ENCODE measurements at places on chromosomes 7 and 10. TPM values are rescaled to one million over a fixed set of nuclear protein-coding genes. Genes with fewer than 3 reads are reported as not detected.

Gene DUSP5
- 42.1 TPM for total RNA-seq

Gene UPK3B
- total RNA-seq = not detected

Gene FAM180A
- total RNA-seq = 1.4 TPM

Gene ACHE
- total RNA-seq = not detected

Gene ADAM22
- total RNA-seq = 0.18 TPM

DNA sequence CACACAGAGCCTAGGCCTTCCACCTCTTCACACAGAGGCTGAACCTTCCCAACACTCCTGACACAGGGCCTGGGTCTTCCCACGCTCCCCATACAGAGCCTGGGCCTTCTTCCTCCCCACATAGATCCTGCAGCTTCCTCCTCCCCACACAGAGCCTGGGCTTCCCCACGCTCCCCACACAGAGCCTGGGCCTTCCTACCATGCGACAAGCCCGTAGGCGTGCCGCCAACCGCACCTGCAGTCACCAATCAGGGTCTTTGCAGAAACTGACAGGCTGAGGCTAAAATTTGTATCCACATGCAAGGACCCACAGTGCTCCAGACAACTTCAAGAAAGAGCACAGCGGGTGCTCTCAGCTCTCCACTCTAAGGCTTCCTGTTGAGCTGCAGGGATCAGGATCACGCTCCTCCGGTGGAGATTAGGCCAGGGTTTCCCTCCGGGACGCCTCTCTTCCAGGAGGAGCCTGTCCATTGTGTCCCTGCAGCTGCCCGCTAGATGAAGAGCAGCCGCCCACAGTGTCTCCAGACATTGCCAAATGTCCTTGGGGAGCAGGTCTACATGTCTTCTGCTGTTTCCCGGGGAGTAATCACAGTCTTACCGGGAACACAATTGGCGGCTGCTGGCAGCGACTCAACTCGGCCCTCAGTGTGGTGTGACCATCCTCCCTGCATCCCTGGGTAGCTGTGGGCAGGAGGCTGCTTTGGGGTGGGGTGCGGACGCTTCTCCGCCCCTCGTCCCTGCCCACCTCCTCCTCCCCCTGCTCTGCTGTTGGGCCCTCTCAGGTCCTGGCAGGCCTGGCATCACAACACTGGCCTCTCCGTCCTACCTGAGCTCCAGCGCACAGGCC, 9.7 kb downstream of the CFAP46 start:
- no peaks in the 10 kb centered on the region for H3K4me1 ChIP-seq
- H3K36me3 ChIP-seq = no peaks in the 10 kb centered on the region
- no peak overlapping the region for H3K4me3 ChIP-seq
- peaks cover 3% of the 10 kb centered on the region for H3K27me3 ChIP-seq
- no peak for DNase-seq

GRCh38 chr7:38541440-38541839, 89.7 kb downstream of the AMPH start:
- no peaks in the 10 kb centered on the region for H3K27me3 ChIP-seq
- no peak for DNase-seq
- no peak overlapping the region for H3K4me3 ChIP-seq
- H3K27ac ChIP-seq = no peak overlapping the region
- no peaks in the 10 kb centered on the region for H3K36me3 ChIP-seq
- H3K4me1 ChIP-seq = no peaks in the 10 kb centered on the region

GRCh38 chr10:44467900-44468299, 83.0 kb upstream of the CXCL12 start:
- H3K4me3 ChIP-seq = no peak overlapping the region
- no peaks in the 10 kb centered on the region for H3K27me3 ChIP-seq
- no peaks in the 10 kb centered on the region for H3K36me3 ChIP-seq
- peaks cover 5% of the 10 kb centered on the region for H3K4me1 ChIP-seq

DNA sequence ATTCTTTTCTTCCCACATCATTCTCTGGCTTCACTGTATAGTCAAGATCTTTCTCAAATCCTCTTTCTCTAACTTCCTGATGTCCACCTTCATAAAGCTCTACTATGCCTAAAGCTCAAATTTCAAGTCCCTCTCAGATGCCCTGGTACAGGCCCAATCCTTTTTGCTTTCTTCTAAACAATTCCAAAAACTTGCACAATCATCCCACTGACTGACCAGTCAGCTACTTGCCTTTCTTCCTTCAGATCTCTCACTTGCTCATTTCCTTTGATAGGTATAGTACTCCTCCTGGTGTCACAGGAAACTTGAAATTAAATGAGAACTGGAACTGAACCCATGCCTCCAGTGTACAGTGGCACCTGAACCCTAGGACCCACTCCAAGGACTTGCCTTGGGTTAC, 18.2 kb downstream of the SEC31B start:
- H3K27me3 ChIP-seq = no peaks in the 10 kb centered on the region
- peak; percentile 54 for DNase-seq
- no peak overlapping the region for H3K27ac ChIP-seq
- peaks cover 17% of the 10 kb centered on the region for H3K36me3 ChIP-seq
